ENCODE measurements at places on chromosomes 1 and 21.

- no peak for DNase-seq
Observed at GRCh38 chr1:66386712-66387111, 147.2 kb upstream of the SGIP1 start.

- DNase-seq: no peak
Observed at GRCh38 chr1:222127526-222128152, 385.8 kb upstream of the DUSP10 start.

DNA sequence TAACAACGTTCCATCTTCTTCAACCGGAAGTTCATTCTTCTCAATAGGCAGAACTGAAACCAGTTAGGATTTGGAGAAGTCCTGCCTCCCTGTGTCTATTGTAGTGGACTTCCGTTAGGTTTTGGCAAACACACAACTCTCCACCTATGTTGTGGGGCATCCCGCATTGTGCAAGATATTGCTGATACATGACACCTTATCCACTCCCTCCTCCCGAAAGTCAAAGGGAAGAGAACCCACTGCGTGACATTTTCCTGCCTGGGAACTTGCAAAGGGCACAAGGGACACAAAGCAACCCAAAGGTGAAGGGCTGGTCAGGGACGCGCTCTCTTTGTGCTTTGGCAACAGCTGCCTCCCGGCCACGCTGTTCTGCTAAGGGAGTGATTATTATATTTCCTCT, 164.8 kb downstream of the TPR start:
- DNase-seq: no peak

GRCh38 chr1:246283771-246284410, 223.2 kb downstream of the SMYD3 start:
- no peak for DNase-seq

DNA sequence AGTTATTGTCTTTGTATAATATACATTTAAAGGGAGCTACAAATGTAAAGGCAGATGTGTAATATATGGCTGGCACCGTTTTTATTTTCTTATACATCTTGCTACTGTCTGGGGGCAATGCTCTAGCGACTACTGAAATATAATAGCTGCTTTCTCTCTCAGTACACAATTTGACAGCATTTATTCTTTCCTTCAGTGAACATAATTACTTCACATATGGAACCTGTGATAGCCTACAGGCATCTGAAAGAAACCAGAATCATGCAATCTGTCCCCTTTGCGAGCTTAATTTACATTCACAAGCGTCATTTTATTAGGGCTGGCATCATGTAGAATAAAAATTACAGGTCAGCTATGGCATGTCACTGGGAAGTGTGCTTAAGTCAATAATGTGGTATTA, 557.5 kb upstream of the PTBP2 start:
- DNase-seq: no peak

DNA sequence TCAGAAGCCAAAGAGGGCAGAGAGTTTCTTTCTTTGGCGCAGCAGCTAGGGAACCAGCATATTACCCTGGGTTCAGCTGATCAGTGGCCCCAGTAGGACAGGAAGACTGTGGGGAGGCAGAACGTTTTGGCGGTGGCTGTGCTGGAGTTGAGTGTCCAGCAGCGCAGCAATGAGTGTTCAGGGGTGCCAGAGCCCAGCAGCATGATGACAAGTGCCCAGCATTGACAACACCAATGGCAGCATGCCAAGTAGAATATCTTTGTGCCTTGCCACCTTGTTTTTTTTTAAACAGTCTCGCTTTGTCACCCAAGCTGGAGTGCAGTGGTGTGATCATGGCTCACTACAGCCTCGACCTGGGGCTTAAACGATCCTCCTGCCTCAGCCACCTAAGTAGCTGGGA, 106.7 kb upstream of the CDC42BPA start:
- DNase-seq: no peak

DNA sequence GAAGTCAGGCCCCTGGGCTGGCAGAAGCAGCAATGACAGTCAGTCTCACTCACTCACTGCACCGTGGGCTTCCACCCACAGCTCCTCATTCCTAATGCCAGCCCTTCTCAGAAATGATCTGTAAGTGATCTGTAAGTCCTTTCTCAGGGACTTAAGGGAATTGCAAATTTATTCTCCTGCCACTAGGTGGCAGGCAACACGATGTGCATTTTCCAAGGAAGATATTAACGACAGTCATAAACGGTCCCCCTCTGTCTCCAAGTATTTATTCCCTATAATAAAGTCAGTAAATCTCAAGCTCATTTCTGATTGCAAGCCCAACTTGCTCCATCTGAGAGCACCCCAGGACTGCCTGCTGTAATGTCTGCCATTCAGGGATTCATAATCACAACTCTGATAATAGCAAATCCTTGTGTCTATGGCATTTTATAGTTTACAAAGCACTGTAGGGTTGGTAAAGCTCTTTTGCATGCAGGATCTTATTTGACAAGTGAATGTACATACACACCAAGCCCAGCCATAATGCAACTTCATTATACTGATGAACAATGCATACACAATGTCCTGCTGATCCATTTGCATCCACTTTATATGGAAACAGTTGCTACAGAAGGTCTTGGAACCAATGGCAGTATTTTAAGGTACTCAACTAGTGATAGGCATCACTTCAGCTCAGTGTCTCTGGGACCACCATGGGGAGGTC, 380.5 kb upstream of the CAMK1G start:
- peak; percentile 70 for DNase-seq

- no peak for DNase-seq
Observed at GRCh38 chr1:23149114-23149513, 19.5 kb downstream of the LUZP1 start.

- no peak for DNase-seq
Observed at GRCh38 chr1:90761781-90762589, 44.9 kb upstream of the BARHL2 start.

DNA sequence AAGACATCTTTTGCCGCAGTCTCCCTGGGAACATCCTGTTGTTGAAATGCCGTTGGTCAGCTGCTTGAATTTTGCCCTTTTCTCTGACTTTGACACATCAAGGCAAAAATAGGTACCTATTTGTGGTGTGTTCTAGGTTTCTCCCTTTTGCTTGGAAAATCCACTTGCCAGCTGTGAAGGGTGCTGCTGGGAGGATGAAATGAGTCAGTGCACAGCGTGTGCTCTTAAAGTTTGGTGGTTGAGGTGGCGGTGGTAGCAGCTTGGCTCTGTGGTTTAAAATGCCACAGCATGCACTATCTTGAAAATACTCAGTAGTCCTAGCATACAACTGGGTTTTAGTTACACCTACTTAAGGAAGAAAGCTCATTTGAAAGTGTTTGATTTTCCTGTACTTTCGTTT, 183.8 kb downstream of the DHRS3 start:
- DNase-seq: peak; percentile 75

GRCh38 chr1:244065960-244066388, 14.9 kb downstream of the ZBTB18 start:
- peak; percentile 91 for DNase-seq

- DNase-seq: no peak
Observed at GRCh38 chr1:119924948-119925898, 28.9 kb upstream of the ADAM30 start.

DNA sequence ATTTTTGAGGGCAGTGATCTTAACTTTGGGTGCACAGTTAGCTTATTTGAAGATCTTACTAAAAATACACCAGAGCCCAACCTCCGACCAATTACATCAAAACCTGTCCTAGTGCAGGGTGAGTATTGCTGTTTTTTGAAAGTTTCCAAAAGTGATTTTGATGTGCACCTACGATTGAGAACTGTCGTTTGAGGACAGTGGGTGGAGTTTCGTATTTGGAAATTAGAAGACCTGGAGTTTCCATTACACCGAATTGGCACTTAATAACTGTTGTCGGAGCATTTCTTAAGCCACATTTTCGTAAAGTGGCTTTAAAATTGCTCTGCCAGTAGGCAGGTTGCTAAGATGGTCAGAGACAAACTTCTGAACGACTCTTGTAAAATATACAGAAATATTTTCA, 1.1 kb downstream of the SOD1 start:
- DNase-seq: no peak

GRCh38 chr1:57675776-57676175, 251.9 kb upstream of the DAB1 start:
- DNase-seq: no peak

DNA sequence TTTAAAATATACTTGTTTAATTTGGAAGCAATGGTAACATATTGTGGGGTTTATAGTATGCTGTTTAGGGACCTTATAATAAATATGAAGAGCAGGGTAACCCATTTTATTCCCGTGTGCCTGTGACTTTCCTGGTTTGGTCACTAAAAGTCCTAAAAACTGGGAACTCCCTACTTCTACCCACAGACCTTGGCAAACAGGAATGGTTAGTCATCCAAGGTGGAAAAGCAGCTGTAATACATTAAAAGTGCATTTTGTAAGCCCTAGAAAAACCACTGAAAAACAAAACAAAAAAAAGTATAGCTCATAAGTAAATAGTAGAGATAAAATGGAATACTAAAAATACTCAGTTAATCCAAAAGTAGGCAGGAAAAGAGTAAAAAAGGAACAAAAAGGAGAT, 538.9 kb downstream of the LMO4 start:
- no peak for DNase-seq

GRCh38 chr1:222896630-222897526, 82.0 kb downstream of the DISP1 start:
- no peak for DNase-seq

GRCh38 chr1:53572815-53573173, 113.6 kb downstream of the DMRTB1 start:
- DNase-seq: no peak

DNA sequence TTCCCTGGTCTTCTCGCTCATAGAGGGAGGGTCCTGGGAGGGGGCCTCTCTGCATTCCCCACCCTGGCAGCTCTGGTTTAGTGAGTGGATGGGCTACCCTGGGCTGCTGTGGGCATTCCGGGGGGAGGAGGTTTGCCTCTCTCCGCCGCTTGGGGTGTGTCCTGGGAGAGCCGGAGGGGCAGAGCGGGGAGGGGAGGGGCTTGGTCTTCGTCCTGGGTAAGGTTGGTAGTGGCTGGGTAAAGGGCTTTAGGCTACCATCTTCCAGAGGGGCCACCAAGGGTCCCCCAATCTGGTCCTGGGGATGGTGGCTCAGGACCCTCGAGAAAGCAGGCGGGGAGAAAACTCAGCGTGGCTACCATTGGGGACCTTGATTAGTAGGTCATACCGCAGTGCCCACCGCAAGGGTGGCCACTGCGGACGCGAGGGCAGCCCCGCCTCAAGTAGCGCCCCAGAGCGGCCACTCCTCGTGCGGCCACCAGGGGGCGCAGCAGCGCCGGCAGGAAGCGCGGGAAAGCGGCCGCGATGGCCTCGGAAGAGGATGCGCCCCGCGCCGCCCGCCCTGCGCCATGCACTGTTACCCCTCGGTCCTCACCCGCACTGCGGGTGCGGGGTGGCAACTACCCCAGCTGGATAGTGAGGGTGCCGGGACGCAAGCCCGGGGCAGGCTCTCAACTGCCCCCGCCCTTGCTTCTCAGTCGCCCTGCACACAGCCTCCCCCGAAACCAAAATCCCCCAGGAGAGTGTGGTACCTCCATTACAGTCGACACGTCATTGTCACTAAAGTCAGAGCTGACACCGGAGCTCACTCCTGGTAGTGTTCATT, 44.1 kb upstream of the SLC25A33 start:
- DNase-seq: peak; percentile 47

DNA sequence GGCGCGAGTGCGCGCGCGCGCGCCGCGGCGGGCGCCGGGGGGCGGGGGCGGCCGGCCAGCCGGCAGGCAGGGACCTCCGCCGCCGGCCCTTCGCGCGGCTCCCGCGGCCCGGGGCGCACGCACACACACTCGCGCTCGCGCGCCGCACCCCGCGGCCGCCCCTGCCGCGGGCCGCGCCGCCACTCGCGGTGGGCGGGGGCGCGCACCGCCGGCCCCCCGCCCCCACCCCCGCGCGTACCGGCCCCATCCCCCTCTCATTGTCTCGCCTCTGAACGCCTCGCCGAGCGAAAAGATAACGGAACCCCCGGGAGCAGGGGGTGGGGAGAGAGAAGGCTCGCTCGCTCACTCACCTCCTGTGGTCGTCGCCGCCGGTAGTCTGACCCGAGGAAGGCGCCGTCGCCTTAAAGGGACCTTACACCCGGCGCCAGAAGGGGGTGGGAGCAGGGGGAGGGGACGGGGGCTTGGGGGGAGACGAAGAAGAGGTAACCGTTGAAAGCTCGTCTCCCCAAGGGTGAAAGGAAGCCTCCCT, 428 bp downstream of the POGZ start:
- DNase-seq: peak; percentile 83

GRCh38 chr1:199020904-199021303, 382.1 kb downstream of the PTPRC start:
- no peak for DNase-seq

GRCh38 chr1:205044741-205045140, 1.7 kb downstream of the CNTN2 start:
- no peak for DNase-seq

DNA sequence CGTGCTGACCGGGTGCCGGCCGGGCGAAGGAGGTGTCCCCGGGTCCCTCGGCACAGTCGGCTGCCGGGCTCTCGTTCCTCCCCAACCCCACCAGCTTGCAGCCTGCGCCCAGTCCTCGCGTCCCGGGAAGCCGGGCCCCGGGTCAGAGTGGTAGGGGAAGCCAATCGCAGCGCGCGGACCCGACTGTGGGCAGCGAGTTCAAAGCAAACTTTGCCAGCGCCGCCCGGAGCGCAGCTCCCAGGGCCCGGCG, 328 bp downstream of the MYCL start:
- DNase-seq: peak; percentile 11

GRCh38 chr1:88327391-88328267, 356.4 kb upstream of the PKN2 start:
- peak; percentile 92 for DNase-seq

DNA sequence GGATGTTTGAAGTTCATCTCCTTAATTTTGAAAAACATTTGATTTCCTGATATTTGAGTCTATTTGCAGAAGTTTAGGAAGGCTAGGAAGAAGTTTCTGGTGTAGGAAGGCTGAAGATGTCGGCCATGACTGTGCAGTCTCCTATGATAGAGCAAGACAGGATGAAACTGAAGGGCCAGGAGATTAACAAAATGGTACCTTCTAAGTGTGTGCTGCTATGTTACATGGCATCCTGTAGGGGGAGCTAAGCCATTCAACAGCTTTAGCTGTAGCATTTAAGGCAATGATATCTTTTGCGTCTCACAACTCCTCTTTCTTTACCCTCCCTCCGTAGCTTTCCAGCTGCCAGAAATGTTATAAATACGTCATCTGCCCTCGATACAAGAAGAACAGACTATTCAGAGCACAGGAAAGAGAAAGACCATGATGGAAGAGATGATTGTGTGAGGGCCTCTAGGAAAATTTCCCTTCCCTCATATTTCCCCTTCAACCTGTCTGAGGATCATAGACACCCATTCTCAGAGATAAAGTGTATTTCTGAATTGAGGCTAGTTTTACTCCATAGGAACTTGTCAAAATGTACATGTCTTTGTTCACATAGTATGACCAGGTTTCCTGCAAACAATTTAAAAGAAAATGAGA, 61.1 kb downstream of the XCL1 start:
- DNase-seq: no peak

- no peak for DNase-seq
Observed at GRCh38 chr1:89837036-89837481, 16.2 kb downstream of the LRRC8D start.

GRCh38 chr1:186413319-186413718, 37.7 kb downstream of the ODR4 start:
- DNase-seq: peak; percentile 45
